Upper lobe of right lung (tissue), 1 donor: ENCODE measurements at places on chromosomes 16 and 17. TPM values are rescaled to one million over a fixed set of nuclear protein-coding genes. Genes with fewer than 3 reads are reported as not detected.

The C1QTNF8 gene
- total RNA-seq: not detected

The PYY gene
- not detected for total RNA-seq

The AURKB gene
- total RNA-seq: 1.4 TPM

The HSPB9 gene
- not detected for total RNA-seq

DNA sequence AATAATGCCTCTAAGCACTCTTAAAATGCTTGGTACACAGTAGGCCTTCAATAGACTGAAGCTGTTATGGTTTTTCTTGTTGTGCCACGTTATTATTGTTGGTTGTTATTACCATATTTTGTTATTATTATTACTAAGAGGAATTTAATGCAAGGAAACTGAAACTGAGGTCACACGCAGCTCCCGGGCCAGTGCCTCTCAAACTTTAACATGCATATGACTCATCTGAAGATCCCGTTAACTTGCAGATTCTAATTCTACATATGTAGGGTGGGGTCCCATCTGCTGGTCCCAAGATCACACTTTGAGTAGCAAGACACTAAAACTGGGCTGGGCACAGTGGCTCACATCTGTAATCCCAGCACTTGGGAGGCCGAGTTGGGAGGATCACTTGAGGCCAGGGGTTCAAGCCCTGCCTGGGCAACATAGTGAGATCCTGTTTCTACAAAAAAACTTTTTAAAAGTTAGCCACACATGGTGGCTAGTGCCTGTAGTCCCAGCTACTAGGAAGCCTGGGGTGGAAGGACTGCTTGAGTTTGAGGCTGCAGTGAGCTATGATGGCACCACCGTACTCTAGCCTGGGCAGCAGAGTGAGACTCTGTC, 888 bp downstream of the ACSM5 start:
- no peaks in the 10 kb centered on the region for H3K27me3 ChIP-seq
- DNase-seq: no peak
- H3K4me3 ChIP-seq: no peak overlapping the region
- H3K36me3 ChIP-seq: no peaks in the 10 kb centered on the region

DNA sequence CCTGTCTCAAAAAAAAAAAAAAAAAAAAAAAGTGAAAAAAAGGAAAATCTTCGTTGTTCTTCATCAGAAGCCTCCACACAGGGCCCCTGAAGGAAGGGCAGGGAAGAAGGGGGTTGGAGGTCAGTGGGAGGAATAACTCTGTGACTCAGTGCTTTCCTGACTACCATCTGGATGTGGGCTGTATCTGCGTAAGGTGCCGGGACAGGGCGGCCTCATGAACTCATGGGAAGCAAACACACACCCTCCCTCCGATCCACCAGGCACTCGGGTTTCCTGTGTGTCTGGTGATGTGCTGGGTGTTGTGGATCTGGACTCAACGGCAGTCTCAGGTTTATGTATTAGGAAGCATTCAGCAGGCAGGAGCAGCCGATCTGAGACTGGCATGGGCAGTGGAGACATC, 691.6 kb downstream of the WWOX start:
- no peaks in the 10 kb centered on the region for H3K36me3 ChIP-seq
- H3K4me1 ChIP-seq: no peaks in the 10 kb centered on the region
- no peak overlapping the region for H3K27ac ChIP-seq
- no peaks in the 10 kb centered on the region for H3K27me3 ChIP-seq

GRCh38 chr17:1563786-1564613, 1.4 kb upstream of the PITPNA start:
- peaks cover 29% of the 10 kb centered on the region for H3K4me1 ChIP-seq
- DNase-seq: no peak
- H3K36me3 ChIP-seq: no peaks in the 10 kb centered on the region
- no peak overlapping the region for H3K4me3 ChIP-seq

GRCh38 chr17:73189417-73190099, 3.3 kb upstream of the COG1 start:
- no peak overlapping the region for H3K27ac ChIP-seq
- no peak for DNase-seq
- no peak overlapping the region for H3K4me3 ChIP-seq
- H3K4me1 ChIP-seq: peaks cover 12% of the 10 kb centered on the region
- no peaks in the 10 kb centered on the region for H3K27me3 ChIP-seq
- no peaks in the 10 kb centered on the region for H3K36me3 ChIP-seq

DNA sequence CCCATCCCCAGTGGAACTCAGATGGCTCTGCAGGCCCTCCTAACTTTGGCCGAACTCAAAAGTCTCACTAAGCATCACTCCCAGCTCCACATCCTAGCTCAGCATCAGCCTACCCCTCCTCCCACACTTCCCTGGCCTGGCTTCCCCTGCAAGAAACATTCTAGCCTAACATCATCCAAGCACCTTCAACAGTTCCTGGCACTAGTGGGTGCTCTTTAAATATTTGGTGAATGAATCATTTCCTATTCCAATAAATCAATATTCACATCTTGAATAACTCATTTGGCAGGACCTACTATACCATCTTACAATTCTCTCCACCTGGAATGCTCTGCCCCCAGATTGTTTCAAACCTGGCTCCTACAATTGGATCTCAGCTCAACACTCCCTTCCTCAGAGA, 11.0 kb upstream of the BBS2 start:
- H3K27me3 ChIP-seq: peaks cover 4% of the 10 kb centered on the region
- H3K4me3 ChIP-seq: no peak overlapping the region
- no peak for DNase-seq
- no peak overlapping the region for H3K27ac ChIP-seq
- H3K36me3 ChIP-seq: no peaks in the 10 kb centered on the region

DNA sequence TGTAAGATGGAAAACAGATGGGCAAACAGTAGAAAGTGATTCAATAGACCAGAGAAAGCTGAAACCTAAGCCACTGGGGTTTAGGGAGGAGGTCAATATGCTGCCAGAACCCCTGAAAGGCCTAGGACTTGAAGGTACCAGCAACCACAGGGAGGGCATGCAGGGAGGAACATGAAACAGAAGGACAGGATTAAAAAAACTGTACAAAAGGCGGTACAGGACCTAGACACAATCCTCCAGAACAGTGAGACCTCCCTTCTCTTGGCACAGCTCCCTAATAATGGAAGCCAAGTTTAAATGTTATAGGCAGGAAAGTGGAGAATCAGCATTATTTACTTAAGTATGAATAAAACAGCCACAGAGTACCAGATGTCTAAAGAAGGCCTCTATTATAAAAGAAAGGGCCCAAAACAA, 105.5 kb downstream of the SPAG9 start:
- peaks cover 87% of the 10 kb centered on the region for H3K36me3 ChIP-seq
- H3K4me3 ChIP-seq: no peak overlapping the region
- H3K4me1 ChIP-seq: peaks cover 6% of the 10 kb centered on the region
- DNase-seq: no peak
- no peak overlapping the region for H3K27ac ChIP-seq
